ENCODE measurements at places on chromosomes 1 and 21.

DNA sequence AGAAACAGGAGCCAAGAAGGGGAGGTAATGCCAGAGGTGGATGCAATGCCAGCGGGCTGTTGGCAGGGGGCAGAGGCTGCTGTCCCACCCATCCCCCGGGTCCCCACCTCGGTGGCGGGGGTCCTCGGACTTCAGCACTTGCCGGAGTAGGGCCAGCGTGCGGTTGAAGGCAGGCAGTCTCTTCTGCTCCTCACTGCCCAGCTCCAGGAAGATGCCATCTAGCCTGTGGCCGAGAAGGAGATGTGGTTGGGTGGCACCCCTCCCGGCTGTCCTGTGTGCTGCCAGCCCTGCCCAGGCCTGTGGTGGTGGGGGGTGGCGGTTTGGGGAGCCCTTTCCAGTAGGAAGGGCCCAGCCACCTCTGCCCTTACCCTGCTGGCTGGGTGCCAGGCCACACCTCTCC is 13.5 kb downstream of the TTC22 start:
- no peak for DNase-seq

DNA sequence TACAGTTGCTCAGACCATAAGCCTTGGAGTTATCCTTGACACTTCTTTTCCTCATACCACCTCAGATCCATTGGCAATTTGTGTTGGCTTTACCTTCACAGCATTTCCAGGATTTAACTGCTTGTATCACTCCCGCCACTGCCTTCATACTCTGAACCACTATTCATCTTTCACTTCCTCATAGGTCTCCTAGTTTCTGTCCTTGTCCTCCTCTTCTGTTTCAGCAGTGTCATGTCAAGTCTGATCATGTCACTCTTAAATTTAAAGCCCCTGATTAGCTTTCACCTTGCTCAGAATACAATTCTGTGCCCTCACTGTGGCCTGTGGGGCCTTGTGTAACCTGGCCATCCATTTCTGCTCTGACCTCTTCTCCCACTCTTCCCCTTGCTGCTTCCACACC is 34.7 kb upstream of the C1orf115 start:
- DNase-seq = no peak

- DNase-seq = no peak
These were observed 56.8 kb downstream of the SIK1 start for GRCh38 chr21:43370091-43370658.

- DNase-seq = no peak
These were observed 46.2 kb downstream of the ACBD6 start for GRCh38 chr1:180456191-180456590.

- no peak for DNase-seq
These were observed 134.8 kb upstream of the DPT start for GRCh38 chr1:168863772-168864171.

DNA sequence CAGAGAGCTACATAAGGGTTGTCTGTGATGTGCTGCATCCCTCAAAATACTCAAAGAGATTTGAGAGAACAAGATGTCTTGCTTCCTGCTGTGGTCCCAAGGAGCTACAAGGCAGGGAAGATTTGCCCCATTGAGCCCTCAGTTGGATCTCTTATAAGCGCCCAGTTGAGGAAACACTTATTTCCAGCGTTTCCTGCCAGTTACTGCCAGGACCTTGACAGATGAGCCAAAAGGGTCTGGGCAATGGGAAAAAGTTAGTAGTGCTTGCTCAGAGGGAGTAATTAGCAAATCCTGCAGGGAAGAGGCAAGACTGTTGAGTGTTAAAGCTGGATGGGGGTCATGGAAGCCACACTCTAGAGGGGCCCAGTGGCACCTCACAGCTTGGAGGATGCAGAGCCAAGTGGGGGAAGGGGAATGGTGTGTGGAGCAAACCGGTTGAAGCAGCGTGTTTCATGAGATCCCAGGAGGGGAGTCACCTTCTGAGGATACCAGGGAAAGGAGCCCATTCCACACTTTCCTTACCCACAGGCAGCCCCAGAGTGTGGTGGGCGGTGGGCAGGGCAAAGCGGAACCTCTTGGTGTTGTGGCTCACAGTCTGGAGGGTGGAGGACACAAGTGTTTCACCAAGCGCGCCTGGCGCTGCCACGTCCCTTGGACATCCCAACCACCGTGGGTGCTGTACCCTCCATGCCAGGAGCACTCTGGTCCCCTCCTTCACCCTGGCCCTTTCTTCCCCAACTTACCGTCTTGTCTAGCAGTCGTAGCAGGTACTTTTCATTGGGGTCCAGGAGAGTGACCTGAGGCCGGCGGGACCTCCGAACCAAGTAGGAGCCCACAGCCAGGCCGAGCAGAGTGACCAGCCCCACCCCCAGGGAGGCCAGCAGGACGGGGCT is 805 bp downstream of the CYB5R1 start:
- no peak for DNase-seq

- no peak for DNase-seq
These were observed 170.3 kb downstream of the MIS18A start for GRCh38 chr21:32108566-32108965.

Measured in stimulated activated naive CD4-positive, alpha-beta T cell treated with Interleukin-2 at 50 U/mL for 16 hours (primary cell).